CD8-positive, alpha-beta memory T cell (primary cell): ENCODE measurements at places on chromosomes 2 and 18.

- H3K4me1 ChIP-seq = no peaks in the 10 kb centered on the region
- no peak overlapping the region for H3K4me3 ChIP-seq
- H3K36me3 ChIP-seq = no peaks in the 10 kb centered on the region
- H3K27me3 ChIP-seq = no peaks in the 10 kb centered on the region
- DNase-seq = no peak
Measured at GRCh38 chr2:18301421-18302139, 258.9 kb downstream of the RDH14 start.

DNA sequence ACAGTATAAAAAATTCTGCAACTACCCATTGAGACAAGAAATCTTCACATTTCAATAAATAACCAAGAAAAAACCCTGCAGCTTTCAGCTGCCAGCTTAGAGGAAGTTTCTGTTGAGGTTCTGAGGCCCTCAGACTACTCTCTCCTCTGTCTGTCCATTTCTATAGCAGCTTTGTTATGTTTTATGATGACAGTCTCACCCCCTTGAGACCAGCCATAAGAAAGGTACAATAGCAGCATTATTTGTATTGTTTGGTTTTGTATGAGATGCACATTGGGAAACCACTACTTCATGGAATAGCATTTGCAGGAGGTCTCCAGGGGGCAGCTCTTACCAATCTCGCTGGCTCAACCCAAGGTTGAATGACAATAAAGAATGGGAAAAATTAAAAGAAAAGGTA lies 334.6 kb upstream of the VRK2 start:
- DNase-seq = no peak
- no peaks in the 10 kb centered on the region for H3K27me3 ChIP-seq
- H3K4me1 ChIP-seq = no peaks in the 10 kb centered on the region
- H3K4me3 ChIP-seq = no peak overlapping the region
- no peaks in the 10 kb centered on the region for H3K36me3 ChIP-seq
- no peak overlapping the region for H3K27ac ChIP-seq

DNA sequence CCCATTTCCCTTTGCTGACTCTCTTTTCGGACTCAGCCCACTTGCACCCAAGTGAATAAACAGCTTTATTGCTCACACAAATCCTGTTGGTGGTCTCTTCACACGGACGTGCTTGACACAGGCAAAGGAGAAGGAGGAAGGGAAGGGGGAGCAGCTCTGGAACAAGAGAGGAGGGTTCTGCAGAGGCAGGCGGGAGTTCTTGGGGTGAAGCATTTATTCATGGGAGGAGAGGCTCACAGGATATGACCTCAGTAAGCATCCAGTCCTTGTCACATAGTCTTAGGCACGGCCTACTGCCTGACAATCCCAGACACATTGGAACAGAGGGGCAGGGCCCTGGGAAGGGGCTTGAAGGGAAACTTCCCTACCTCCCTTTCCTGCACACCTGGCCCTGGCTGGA lies 171.7 kb upstream of the HS6ST1 start:
- H3K36me3 ChIP-seq = no peaks in the 10 kb centered on the region
- H3K4me3 ChIP-seq = no peak overlapping the region
- no peaks in the 10 kb centered on the region for H3K27me3 ChIP-seq
- no peak for DNase-seq
- H3K27ac ChIP-seq = no peak overlapping the region

GRCh38 chr2:78780864-78781583 lies 244.5 kb upstream of the REG3G start:
- no peaks in the 10 kb centered on the region for H3K36me3 ChIP-seq
- H3K4me1 ChIP-seq = no peaks in the 10 kb centered on the region
- no peak overlapping the region for H3K4me3 ChIP-seq
- no peak overlapping the region for H3K27ac ChIP-seq

- no peak overlapping the region for H3K27ac ChIP-seq
- no peaks in the 10 kb centered on the region for H3K36me3 ChIP-seq
- DNase-seq = no peak
- no peaks in the 10 kb centered on the region for H3K4me1 ChIP-seq
- H3K27me3 ChIP-seq = no peaks in the 10 kb centered on the region
Measured at GRCh38 chr2:128791120-128791984, 472.7 kb upstream of the HS6ST1 start.

DNA sequence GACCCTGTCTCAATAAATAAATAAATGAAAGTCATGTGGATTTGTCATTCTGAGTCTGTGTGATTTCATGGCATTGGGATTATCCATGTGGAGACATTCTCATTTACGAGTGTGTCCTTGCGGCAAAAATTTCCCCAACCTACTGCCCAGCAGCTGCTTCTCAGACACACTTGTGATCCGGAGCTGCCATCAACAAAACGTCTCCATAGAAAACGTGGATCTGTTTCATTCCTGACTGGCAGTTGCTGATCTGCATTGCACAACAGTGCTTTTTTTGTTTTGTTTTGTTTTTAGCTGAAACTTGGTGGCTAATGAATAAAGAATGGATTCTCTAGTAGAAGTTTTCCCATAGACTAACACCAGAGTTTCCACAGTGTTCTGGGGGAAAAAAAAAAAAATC lies 74.7 kb downstream of the TGIF1 start:
- H3K36me3 ChIP-seq = no peaks in the 10 kb centered on the region
- H3K27me3 ChIP-seq = no peaks in the 10 kb centered on the region
- DNase-seq = no peak
- peaks cover 13% of the 10 kb centered on the region for H3K4me1 ChIP-seq

DNA sequence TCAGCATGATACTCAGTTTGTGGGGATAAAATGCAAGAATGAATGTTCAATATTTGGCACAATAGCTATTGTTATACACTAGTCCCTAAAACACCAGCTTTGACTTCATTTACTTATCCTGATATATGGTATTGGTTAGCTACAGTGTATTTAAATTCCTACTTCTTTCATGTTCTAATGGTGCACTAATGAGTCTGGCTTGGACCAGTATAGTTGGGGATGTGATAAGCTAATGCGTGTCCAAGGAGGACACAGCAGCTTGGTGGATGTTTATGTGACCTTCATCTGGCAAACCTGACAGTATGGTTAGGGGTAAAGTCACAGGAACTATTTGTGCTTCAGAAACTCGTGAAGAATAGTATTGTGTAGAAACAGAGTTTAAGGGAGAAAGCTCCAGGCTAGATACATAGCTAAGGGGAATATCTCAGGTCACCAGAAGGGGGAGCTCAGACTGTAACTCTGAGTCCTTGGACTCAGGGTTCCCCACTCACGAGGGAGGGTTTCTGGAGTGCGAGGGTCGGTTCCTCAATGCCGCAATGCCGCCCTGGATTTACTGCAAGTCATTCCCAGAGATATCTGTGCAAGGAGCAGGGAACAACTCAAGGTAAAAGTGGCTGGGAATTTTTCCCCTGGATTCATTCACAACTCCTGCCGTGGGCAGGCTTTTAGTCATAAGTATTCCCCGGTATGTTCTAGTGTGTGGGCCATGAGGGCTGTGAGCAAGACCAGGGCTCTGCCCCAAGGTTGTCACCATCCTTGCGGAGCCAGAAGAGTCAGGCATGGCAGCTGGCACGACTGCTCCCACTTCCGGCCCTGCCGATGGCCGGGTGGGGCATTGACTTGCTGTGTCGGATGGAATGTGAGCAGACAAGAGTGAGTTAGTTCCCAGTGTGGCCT lies 14.5 kb downstream of the IL1R2 start:
- DNase-seq = no peak
- no peaks in the 10 kb centered on the region for H3K36me3 ChIP-seq
- H3K4me1 ChIP-seq = peaks cover 9% of the 10 kb centered on the region
- H3K27me3 ChIP-seq = no peaks in the 10 kb centered on the region
- no peak overlapping the region for H3K4me3 ChIP-seq
- no peak overlapping the region for H3K27ac ChIP-seq

- H3K27ac ChIP-seq = no peak overlapping the region
- H3K36me3 ChIP-seq = no peaks in the 10 kb centered on the region
- no peak for DNase-seq
Measured at GRCh38 chr18:10088734-10089133, 174.9 kb downstream of the VAPA start.

DNA sequence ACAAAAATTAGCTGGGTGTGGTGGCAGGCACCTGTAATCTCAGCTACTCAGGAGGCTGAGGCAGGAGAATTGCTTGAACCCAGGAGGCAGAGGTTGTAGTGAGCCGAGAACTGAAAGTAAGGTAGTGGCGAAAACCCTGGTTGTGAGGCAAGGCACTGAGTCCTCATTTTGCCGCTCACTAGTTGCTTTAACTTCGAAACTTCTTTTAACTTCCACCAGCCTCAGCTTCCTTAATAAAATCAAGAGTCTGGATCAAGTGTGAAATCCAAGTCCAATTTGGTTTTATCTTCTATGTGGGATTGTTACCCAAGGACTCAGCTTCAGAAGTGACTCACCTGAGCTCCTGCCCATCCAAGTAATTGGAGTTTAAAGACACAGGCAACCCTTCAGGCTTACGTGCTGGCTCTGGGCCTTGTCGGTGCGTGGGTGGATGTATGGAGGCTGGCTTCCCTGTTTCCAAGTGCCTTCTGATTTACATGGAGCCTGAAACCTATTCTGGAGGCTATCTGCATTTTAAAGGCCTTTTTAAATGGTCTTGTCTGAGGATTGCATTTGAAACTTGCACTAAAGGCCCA lies 374.2 kb upstream of the ID2 start:
- H3K4me1 ChIP-seq = peaks cover 66% of the 10 kb centered on the region
- no peaks in the 10 kb centered on the region for H3K27me3 ChIP-seq
- H3K4me3 ChIP-seq = no peak overlapping the region
- H3K36me3 ChIP-seq = no peaks in the 10 kb centered on the region
- H3K27ac ChIP-seq = no peak overlapping the region

- H3K4me1 ChIP-seq = peaks cover 9% of the 10 kb centered on the region
- no peak overlapping the region for H3K27ac ChIP-seq
- H3K4me3 ChIP-seq = no peak overlapping the region
- H3K36me3 ChIP-seq = no peaks in the 10 kb centered on the region
Measured at GRCh38 chr2:105545730-105546627, 147.1 kb upstream of the FHL2 start.

GRCh38 chr2:26570083-26570430 lies 71.1 kb downstream of the CIB4 start:
- no peak for DNase-seq
- no peak overlapping the region for H3K27ac ChIP-seq
- H3K4me1 ChIP-seq = no peaks in the 10 kb centered on the region
- H3K27me3 ChIP-seq = no peaks in the 10 kb centered on the region

- no peak overlapping the region for H3K27ac ChIP-seq
- no peaks in the 10 kb centered on the region for H3K27me3 ChIP-seq
- peaks cover 9% of the 10 kb centered on the region for H3K4me1 ChIP-seq
- H3K4me3 ChIP-seq = no peak overlapping the region
- no peak for DNase-seq
Measured at GRCh38 chr18:48973731-48974130, 23.0 kb upstream of the SMAD7 start.

GRCh38 chr2:71610671-71611070 lies 157.3 kb downstream of the DYSF start:
- H3K27me3 ChIP-seq = no peaks in the 10 kb centered on the region
- no peaks in the 10 kb centered on the region for H3K4me1 ChIP-seq
- no peaks in the 10 kb centered on the region for H3K36me3 ChIP-seq
- no peak overlapping the region for H3K27ac ChIP-seq
- DNase-seq = no peak
- no peak overlapping the region for H3K4me3 ChIP-seq

DNA sequence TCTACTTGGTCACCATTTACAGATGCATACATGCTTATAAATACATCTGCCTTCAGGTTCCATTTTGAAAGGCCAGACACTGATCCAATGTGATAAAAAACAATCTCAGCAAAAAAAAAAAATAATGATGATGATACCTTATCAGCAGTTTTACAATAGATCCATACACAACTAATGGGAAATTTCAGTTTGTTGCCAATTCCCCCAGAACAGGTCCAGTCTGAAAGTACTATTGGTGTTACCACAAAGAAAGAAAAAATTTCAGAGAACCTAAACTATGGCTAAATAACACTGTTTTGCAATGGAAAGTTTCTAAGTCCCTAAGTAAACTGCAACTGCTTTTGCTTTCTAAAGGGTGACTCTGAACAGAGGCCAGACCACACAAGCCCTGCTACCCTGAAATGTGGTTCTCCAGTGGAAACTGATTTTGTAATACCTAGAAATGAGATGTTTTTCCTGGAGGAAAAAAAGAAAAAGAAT lies 54.1 kb downstream of the LPIN2 start:
- peak; percentile 63 for DNase-seq
- peaks cover 13% of the 10 kb centered on the region for H3K36me3 ChIP-seq
- peaks cover 93% of the 10 kb centered on the region for H3K4me1 ChIP-seq
- H3K4me3 ChIP-seq = peak overlapping the region; percentile 12
- H3K27me3 ChIP-seq = no peaks in the 10 kb centered on the region

GRCh38 chr2:206368933-206369569 lies 74.3 kb upstream of the ADAM23 start:
- H3K4me3 ChIP-seq = no peak overlapping the region
- no peak overlapping the region for H3K27ac ChIP-seq
- DNase-seq = no peak
- H3K4me1 ChIP-seq = no peaks in the 10 kb centered on the region
- H3K36me3 ChIP-seq = no peaks in the 10 kb centered on the region

GRCh38 chr2:188599140-188599539 lies 307.5 kb downstream of the GULP1 start:
- DNase-seq = no peak
- no peaks in the 10 kb centered on the region for H3K4me1 ChIP-seq
- no peaks in the 10 kb centered on the region for H3K36me3 ChIP-seq
- no peak overlapping the region for H3K27ac ChIP-seq

DNA sequence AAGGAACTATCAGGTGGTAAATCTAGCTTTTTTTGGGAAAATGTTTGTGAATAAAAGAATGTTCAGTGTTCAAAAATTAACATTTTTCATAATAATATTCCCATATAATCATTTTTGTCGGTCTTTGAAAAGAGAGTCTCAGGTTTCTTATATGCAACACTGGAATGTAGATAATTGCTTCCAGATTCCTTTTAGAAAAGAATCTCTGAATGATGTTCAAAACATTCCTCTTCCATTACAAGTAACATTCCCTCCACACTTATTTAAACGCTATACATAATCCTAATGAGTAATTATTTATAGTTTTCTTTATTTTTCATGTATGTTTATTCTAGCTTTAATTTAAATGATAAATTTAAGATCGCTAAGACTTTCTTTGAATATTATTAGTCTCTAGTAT lies 7.0 kb downstream of the ZSWIM2 start:
- H3K4me1 ChIP-seq = no peaks in the 10 kb centered on the region
- H3K27ac ChIP-seq = no peak overlapping the region
- H3K36me3 ChIP-seq = no peaks in the 10 kb centered on the region
- no peaks in the 10 kb centered on the region for H3K27me3 ChIP-seq
- H3K4me3 ChIP-seq = no peak overlapping the region
- DNase-seq = no peak

- no peaks in the 10 kb centered on the region for H3K36me3 ChIP-seq
- DNase-seq = no peak
- H3K27ac ChIP-seq = no peak overlapping the region
- no peaks in the 10 kb centered on the region for H3K27me3 ChIP-seq
- peaks cover 4% of the 10 kb centered on the region for H3K4me1 ChIP-seq
Measured at GRCh38 chr2:98819231-98819766, 88.4 kb upstream of the MGAT4A start.
